ENCODE measurements at places on chromosomes 12 and 14.

DNA sequence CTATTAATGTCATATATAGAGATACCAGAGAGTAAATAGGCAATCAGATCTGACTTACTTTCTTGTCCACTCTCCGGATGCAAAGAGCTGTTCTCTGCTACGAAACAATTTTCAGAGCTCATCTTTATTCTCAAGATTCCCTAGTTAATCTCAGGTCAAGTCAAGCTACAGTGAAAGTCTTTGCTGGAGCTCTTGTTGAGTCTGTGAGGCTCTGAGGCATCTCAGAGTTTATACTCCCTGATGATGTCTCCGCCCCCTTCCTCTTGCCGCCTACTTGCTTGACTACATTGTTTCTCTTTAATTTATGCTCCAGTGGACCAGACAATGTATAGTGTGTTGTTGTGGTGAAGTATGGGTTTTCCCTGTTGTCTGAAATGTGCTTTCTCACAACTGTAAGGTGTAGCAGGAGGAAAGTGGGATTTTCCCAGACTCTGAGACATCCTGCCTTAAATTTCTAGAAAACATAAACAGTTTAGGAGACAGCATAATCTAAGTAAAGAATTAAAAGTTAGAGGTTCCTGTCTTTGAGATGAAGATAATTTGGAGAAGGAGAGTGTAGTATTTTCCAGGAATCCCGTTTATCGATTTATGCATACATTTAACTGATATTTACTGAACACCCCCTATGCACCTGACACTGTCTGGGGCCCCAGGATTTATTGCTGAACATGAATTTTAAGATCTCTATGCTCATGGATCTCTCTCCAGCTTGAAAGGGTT, at the start of gene CD69:
TSS of gene CD69 (minus strand) at position 203 of the 720 bp plus-strand sequence. CDS start at position 122, 81 bp downstream.
- peak; percentile 95 for DNase-seq

DNA sequence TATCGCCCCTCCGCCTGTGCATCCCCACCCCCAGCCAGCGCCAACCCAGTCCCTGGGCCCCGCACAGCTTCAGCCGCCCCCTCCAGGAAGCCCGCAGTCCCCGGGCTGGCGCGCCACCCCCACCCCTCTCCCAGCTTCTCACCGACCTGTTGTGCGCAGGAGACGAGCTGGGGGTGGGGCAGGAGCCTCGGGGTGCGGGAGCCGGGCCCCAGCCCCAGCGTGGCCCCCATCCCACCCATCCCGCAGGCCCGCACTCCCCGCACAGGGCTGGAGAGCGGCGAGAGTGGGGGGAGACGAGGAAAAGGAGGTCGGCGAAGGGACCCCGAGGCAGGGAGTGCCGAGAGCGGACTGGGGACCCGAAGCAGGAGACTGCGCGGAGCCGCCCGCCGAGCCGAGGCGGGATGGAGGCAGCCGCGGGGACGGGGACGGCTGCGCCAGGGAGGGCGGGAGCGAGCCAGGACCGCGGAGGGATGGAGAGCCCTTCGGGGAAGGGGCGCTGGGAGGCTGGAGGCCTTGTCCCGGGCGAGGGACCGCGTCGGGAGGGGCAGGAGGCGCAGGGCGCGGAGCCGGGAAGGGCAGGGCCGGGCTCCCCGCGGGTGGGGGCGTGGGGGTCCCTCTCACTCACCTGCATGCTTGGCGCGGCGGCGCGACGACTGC, 498 bp downstream of the PIANP start:
- DNase-seq, result no peak

DNA sequence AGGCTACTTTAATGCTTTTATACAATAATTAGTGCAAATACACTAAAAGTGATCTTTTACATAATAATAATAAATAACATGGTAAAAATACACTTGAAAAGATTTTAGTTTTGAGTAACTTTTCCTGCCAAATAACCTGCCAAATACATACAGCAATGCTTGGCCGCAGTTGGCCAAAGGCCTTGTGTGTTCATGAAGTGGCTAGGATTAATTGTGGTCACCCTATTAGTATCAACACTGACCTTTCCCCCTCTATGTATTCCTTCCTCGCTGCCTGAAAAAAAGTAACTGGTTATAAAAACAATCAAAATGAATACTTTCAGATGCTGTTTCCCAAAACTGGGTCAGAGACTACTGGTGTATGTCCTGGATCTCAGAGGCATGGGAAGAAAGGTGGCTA, 34.3 kb downstream of the KICS2 start:
- DNase-seq, result no peak

- DNase-seq, result peak; percentile 23
Measured at GRCh38 chr12:120760349-120761254, 35.0 kb downstream of the ACADS start.

GRCh38 chr12:51591016-51591901, at the start of gene SCN8A:
SCN8A (plus strand) TSS chr12:51591233; CDS start chr12:51662818, 71,585 bp downstream.
- DNase-seq, result peak; percentile 58

GRCh38 chr14:70525691-70526090, 9.1 kb downstream of the ADAM20 start:
- DNase-seq, result no peak

- no peak for DNase-seq
Measured at GRCh38 chr12:54071942-54072341, 18.3 kb downstream of the HOXC4 start.

DNA sequence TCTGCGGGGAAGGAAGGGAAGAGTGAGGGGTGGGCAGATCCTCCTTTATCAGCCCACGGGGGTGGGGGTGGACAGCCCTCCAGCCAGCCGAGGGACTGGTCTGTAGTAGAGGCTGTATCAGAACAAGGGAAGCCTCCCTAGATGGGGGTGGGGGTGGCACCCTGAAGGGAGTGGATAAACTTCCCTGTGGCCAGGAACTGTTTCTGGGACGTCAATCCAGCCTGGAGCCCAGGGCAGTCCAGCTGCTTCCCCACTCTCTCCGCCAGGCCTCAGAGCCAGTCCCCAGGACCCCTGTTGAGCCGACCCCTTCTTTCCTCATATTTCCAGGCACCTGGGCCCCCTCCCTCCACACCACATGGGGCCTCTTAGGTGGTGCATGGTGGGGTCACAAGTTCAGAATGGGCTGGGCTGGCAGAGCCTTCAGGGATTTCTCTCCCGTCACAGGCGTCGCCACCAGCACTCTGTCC, 6.7 kb downstream of the PLD4 start:
- DNase-seq, result no peak

DNA sequence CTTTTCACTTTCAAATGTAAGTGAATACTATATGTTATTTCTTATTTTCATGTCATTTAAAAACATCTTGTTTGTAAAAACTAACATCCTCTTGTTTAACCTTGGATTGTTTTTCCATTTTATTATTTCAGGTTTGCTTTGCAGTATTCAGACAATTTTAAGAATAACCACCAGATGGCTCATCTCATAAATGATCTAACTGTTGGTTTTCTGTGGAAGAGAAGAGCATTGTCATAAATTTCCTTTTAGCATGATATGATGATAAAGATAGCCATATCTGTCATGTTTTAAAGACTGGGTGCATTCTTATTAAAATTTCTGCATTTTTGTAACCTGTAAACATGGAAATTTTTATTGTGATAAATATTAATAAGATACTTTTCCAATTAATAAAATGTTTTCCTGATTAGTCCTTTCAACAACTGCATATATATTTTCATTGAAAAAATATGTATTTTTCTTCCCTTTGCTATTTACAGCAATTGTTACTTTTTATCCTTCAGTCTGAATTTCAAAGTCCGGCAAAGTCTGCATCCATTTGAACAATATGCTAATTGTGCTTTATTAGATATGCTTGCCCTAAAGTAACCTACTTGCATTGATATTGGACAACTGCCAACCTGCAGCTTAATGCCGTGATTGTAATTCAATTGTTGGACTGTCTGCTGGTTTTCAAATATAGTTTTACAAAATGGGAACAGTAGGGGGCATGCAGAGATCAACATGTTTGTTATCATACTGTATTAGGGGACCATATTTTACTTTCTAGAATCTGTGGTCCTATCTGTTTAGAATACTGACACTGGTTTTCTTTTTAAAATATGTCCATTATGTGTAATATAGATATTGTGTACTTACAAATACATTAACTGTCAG, 163.4 kb downstream of the GARIN6 start:
- no peak for DNase-seq

GRCh38 chr14:67778792-67779191, 37.6 kb downstream of the ZFYVE26 start:
- DNase-seq, result no peak

DNA sequence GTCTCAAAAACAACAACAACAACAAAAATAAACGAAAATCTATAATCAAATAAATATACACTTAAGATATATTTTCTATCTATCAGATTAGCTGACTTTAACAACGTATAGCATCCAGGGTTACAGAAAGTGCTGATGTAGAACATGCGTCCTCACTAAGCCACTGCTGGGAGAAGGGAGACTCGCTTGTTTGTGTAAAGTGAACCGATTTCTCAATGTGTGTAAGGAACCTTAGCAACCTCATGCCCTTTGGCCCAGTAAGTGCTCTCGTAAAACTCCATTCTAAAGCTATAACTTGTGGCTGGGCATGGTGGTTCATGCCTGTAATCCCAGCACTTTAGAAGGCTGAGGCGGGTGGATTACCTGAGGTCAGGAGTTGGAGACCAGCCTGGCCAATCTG, 23.8 kb downstream of the NFKBIA start:
- DNase-seq, result no peak

DNA sequence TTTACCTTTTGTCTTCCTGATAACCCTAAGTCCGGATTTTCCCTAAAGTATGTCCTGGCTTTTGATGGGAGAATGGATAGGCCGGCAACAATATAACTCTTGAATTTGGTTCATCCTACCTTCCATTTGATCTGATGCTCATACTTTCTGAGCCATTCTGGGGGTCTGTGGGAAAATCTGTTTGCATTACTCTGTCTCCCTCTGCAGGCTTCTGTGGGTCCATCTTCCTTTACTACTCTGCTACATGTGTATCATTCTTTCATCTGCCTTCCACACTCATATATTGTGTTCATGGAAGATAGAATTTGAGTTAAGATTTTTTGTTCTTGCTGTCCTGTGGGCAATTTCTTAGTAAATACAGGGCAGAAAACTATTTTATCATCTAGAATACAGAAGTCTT, 101.5 kb downstream of the NAV3 start:
- no peak for DNase-seq

DNA sequence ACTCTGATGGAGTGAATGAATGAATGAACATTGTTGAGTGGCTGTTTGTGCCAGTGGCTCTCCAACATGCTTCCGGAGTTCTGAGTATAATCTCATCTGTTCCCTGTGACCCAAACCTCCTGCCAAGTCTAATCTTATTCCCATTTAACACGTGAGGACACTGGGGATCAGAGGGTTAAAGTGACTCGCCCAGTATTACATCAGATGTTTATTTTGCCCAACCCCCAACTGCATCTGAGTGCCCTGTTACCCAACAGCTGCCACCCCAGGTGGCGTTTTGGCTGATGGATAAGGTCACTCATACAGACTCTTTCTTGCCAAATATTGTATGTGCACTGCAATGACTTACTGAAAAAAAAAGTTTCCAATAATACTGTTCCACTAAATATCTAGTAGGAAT, 210.9 kb downstream of the EXOC5 start:
- no peak for DNase-seq

- DNase-seq, result no peak
Measured at GRCh38 chr12:21573733-21574358, 30.8 kb downstream of the GYS2 start.

- no peak for DNase-seq
Measured at GRCh38 chr12:133130808-133131128, 341 bp downstream of the ZNF10 start.

GRCh38 chr14:90665321-90666000, 150.8 kb downstream of the TTC7B start:
- no peak for DNase-seq

GRCh38 chr14:71206766-71207371, 299.6 kb downstream of the PCNX1 start:
- DNase-seq, result no peak

- no peak for DNase-seq
Measured at GRCh38 chr14:92549859-92550230, 36.3 kb downstream of the RIN3 start.

DNA sequence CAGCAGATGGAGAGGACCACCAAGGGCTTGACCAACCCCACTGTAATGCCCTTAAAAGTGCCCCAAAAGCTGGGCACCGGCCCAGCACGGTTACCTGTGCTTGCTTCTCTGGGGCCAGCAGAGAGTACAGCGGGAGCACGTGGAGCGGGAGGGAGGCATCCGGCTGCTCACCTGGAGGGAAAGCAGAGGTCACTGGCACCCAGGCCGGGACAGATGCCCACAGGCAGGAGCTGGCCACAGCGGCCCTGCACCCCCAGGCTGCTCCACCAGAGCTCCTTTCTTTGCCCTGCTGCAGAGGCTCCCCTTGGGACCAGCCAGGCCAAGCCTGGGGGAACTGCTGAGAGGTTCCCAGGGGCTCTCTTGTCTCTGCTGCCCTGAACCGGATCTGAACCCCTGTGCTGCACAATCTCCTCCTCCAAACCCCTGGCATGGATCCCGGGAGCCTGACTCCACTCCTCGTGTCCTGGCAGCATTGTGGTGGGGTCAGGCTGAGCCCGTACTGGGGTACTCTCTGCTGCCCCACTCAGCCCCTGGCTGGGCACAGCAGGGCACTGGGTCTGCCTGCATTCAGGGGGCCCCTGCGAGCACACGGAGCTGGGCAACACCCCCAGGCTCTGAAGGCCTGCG, 24.0 kb downstream of the DHX37 start:
- DNase-seq, result no peak

- no peak for DNase-seq
Measured at GRCh38 chr14:62436261-62436660, 609.0 kb downstream of the KCNH5 start.

DNA sequence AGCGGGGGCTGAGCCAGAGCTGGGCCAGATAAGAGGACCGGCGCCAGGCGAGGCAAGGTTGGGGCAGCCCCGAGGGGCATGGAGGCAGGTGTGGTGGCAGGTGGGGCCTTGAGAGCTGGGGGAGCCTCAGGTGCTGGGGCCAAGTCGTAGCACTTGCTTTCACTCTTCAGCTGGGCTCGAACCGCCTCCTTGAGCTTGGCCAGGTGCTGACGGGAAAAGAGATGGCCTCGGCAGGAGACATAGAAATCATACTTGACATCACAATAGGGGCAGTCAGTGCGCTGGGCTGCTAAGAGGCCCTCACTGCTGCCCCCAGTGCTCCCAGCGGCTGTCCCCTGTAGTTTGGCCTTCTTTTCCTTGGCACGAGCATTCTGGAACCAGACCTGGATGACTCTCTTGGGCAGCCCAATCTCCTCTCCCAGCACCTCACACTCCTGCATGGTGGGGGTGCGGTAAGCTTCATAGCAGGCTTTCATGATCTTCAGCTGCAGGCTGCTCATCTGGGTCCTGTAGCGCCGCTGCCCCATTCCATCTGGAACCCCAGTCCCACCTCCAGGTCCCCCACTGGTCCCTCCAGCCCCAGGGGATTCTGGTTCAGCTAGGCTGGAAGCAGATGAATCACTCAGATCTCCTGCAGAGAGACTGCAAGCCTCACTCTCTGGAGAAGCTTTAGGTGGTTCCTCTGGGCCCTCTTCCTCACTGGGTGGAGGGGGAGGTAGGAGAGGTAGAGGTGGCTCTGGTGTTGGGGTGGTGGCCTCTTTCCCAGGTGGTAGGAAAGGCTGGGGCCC, 28.1 kb downstream of the ZFHX2 start:
- DNase-seq, result no peak

DNA sequence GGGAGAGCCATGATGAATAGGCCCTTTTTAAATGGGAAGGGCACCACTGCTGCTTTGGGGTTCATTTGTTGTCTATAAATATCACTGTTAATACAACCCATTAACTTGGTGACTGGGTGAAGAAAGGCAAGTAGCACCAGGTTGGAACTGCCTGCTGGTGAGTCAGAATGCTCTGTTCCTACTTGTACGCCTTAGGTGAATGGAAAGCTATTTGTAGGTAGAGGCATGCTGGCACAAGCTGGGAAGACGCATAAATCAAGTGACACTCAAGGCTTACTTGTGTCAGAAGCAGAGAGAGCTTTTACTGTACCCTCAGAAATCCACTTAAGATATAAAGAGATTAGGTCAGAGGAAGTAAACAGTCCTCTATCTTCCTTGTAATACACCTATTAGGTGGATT, 142.5 kb downstream of the TMX1 start:
- DNase-seq, result no peak

All from CD4-positive, alpha-beta T cell treated with Interleukin-12 subunit alpha and Interleukin-12 subunit beta, for 1 hour (primary cell).